ENCODE measurements at places on chromosomes 12 and 14. TPM values are rescaled to one million over a fixed set of nuclear protein-coding genes. Genes with fewer than 3 reads are reported as not detected.

OTX2 gene
- not detected for total RNA-seq

AVPR1A gene
- total RNA-seq: 6.2 TPM

ARID4A gene
- total RNA-seq: 10.2 TPM

SMCO2 gene
- total RNA-seq: not detected

TXNRD1 gene
- total RNA-seq: 217 TPM

IL26 gene
- total RNA-seq: not detected

ABCB9 gene
- total RNA-seq: 10.7 TPM

PTPRO gene
- 0.24 TPM for total RNA-seq

AICDA gene
- not detected for total RNA-seq

FOXG1 gene
- total RNA-seq: not detected

KCNJ8 gene
- total RNA-seq: 2.3 TPM

P2RX2 gene
- total RNA-seq: not detected

CLBA1 gene
- 13.6 TPM for total RNA-seq

Measured in hair follicle dermal papilla cell (primary cell).